GM10248 (cell line): ENCODE measurements at places on chromosomes 7 and 10.

GRCh38 chr7:47941136-47941844 is 7.0 kb downstream of the PKD1L1 start:
- DNase-seq, result no peak

DNA sequence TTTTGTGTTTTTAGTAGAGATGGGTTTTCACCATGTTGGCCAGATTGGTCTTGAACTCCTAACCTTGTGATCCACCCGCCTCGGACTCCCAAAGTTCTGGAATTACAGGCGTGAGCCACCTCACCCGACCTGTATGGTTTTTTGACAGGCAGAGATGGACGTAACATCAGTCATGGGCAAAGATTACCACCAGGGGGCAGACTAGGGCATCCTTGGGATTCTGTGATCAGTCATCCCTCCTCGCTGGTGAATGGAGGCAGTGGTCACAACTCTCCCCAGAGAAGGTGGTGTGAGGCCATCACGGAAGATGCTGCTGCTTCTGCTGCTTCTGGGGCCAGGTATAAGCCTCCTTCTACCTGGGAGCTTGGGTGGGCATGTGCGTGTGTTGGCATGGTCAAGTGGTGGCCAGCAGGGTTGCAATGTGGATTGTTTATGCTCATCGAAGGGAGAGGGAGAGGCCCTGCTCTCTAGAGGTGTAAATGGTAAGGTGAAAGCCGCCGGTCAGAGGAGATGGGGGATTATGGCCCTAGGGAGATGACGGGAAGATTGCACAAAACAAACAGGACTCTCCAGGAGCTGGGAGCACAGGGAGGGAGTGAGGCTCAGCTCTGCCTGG is 122.7 kb upstream of the PRSS1 start:
- DNase-seq, result peak; percentile 49

DNA sequence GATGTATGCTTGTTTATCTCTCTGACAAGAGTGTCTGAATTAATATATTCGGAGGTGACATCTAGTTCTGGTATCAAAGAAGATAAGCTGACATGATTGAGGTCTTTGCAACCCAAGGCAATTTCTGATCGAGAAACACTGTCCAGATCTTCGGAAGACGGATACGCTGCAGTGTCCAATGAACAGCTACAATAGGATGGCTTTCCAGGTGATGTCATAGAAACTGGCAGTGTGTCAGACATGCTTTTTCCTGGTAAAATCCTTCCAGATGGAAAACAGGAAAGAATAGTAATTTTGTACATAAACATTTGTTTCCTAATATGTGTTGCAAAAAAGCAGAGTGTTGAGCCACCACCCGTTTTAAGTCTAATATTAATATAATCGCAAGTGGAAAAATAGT is 33.4 kb downstream of the VWDE start:
- DNase-seq, result no peak

DNA sequence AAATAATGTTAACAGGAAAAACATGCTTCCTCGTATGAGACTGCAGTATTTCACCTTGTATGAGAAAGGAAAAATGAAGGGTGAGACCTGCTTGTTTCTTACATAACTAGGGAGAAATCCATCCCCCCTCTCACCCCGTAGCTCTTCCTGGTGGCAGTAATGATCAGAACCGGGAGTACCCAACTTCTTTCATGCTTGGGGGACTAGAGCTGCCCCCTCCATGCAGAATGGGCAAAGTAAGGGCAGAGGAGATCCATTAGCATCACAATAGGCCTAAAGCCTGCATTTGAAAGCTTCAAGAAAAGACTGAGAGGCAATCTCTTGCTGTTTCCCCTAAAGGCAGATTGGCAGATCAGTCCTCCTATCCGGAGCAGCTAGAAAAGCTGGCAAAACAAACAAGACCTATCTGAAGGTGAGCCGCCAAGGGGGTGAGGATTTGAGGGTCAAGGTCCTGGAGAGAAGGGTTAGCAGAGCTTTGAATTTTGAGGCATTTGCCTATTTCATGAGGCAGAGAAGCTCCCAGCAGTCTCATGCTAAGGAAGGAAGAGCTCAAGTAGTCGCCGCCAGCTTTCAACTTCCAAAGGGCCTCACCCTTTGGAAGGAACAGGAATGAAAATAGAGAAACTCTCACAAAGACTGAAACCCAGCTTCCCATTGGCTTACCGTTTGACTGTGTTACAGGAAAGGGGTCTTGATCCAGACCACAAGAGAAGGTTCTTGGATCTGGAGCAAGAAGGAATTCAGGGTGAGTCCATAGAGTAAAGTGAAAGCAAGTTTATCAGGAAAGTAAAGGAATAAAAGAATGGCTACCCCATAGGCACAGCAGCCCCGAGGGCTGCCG is 36.2 kb downstream of the BAG3 start:
- DNase-seq, result no peak

GRCh38 chr10:72276421-72277339 is 3.0 kb downstream of the DDIT4 start:
- DNase-seq, result no peak

DNA sequence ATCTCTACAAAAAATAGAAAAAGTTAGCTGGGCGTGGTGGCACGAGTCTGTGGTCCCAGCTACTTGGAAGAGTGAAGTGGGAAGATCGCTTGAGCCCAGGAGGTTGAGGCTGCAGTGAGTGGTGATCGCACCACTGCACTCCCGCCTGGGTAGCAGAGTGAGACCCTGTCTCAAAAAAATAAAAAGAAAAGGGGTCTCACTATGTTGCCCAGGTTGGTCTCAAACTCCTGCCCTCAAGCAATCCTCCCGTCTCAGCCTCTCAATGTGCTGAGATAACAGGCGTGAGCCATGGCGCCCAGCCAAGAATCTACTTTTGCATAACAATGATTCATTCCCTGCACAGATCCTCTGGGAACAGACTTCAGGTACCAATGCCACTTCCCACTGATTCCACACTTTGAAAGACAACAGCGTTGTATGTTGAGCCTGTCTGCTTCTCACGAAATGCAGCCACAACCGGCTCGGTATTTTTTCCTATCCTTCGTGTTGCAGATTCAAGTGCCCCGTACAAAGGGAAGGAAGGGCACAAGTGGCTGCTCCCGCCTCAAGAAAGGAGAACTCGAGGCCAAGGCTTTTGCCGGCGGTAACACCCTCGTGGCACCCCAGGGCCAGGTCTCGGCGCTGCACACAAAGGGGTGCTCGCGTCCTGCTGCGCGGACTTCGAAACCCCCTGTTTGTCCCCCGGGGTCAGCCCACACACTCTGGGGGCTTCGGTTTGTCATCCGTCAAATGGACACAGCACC is 745 bp downstream of the DAGLB start:
- DNase-seq, result peak; percentile 45

- no peak for DNase-seq
These were observed 271.6 kb downstream of the CCDC3 start for GRCh38 chr10:12729885-12730284.

DNA sequence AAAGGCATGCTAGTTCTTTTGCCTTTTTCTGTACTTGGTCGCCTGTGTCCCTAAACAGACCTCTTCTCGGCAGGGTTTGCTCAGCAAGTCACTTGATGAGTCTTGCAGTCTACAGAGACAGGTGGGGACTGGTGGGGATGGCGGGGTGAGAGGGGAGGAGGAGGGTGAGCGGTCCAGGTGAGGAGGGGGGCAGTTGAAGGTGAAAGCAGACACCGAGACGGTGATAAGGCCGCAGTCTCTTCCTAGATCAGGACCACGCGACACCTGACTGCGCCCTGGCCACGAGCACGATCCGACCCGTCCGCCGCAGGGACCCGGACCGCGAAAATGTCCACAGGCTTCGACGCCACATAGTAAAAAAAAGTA is 566 bp downstream of the ASNS start:
- no peak for DNase-seq

DNA sequence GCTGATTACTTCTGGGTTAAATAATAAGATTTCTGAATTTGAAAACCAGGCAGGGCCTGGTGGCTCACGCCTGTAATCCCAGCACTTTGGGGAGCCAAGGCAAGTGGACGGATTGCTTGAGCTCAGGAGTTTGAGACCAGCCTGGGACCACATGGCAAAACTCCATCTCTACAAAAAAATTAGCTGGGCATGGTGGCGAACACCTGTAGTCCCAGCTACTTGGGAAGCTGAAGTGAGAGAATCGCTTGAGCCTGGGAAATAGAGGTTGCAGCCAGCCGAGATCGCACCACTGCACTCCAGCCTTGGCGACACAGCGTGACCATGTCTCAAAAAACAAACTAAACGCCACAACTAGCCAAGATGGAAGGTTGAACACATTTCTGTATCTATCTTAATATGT is 3.5 kb downstream of the CYCS start:
- no peak for DNase-seq

- no peak for DNase-seq
These were observed 6.9 kb upstream of the LDB3 start for GRCh38 chr10:86661161-86662025.

DNA sequence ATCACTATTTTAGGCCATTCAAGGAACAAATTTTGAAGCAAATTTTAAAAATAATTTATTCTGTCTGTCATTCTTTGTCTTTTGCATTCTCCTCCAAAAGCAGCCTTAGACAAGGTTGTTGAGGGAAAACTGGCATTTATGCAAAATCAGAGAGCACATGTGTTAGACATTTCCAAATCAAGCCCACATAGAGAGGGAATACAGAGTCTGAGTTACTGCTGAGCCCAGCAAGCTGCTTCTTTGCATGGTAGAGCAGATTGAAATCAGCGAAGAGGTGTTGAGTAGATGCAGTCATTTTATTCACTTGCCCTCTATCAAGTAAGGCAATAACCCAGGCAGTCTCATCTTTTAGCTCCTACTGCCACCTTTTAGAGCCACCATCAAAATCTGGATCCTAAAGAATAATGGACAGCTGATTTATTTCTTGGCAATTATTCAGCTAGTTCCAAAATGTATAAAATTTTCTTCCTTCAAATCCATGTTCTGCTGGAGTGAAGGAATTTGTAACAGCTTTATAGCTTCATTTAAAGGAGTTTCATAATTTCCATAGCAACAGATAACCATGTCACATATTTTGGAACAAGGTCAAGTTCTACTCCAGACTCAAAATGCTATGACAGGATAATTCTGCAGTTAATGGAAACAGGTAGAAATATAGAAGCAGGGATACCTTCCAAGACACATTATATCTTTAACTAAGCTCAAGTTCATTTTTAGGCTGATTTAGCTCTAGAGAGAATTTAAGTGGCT is 7.3 kb upstream of the PCDH15 start:
- no peak for DNase-seq

- no peak for DNase-seq
These were observed 29.2 kb downstream of the COA1 start for GRCh38 chr7:43700059-43700501.

- no peak for DNase-seq
These were observed 128.1 kb upstream of the FAM20C start for GRCh38 chr7:64098-64915.

DNA sequence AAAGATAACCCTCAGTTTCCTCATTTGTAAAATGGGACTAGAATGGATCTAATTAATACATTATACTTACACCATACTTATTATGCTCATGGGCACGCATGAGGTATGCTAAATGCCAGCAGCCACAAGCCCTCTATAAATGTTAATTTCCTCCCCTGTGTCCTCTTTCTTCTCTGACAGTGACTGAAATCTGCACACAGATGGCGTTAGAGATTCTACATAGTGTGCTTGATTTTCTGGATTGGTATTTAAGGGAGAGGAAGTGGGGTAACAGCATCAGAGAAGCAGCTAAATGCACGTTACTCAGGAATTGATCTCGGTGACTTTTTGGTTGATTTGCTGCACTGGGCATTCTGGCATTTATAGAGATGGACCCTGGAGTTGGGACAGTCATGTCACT is 568.5 kb downstream of the CALN1 start:
- no peak for DNase-seq

GRCh38 chr10:85916286-85916685 is 450.3 kb downstream of the GRID1 start:
- no peak for DNase-seq

DNA sequence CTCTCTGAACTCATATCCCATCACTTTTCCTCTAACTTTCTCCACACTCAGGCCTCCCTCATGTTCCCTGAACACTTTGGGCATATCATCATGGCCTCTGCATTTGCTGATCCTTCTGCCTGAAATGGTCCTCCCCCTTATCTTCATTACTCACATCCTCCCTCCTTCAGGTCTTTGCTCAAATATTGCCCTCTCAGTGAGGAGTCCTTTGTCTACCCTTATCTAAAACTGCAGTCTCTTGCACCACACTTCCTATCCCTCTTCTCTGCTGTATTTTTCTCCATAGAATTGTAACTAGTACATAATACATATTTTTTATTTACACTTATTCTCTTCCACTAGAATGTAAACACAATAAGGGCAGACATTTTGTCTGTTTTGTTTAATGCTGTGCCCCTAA is 41.7 kb downstream of the DNAJC1 start:
- no peak for DNase-seq

DNA sequence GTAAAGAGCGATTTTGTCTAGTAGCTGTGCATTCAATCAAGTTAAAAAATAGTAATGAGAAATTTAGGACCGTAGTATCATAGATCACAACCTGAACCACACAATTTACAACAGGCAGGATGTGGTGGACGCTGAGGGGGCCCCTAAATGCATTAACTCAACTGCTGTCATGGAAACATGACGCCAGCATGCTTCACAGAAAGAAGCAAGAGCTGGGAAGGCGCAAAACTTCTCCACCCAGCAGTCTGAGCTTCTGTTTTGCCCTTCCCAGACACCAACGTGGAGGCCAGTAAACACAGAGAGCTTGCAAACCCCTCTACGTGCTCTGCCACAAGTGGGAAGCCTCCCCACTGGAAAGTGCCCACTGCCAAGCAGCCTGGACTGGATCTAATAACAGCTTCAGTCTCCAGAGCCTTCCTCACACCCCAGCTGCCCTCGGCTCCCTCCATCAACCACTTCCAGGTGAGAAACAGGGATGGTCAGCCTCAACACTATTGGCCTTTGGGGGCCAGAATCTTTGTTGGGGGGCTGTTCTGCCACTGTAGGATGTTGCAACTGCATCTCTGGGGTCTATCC is 151.8 kb downstream of the SFMBT2 start:
- peak; percentile 59 for DNase-seq

GRCh38 chr7:104207348-104207730 is 474 bp downstream of the ORC5 start:
- peak; percentile 12 for DNase-seq

DNA sequence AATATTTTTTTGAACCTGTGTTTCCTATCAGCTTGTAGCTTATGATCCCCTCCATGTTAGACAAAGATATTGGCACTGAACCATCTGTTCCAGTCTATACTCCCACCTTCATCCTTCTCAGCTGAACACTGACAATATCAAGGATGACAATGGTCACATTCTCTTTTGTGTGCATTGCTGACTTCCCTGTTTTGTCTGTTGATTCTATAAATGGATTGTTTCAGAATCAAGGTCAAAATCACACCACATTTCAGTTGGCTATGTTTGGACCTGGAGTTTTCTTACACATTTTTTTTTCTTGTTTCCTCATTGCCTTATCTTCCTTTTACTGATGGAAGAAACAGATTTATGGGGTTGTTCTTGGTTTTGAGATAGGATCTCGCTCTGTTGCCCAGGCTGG is 11.3 kb upstream of the SMURF1 start:
- no peak for DNase-seq

- no peak for DNase-seq
These were observed 12.8 kb upstream of the GPR85 start for GRCh38 chr7:113099284-113099919.

- DNase-seq, result no peak
These were observed 642.1 kb downstream of the LRMDA start for GRCh38 chr10:76073524-76073923.

- DNase-seq, result no peak
These were observed 1.1 kb upstream of the SMIM30 start for GRCh38 chr7:113119429-113119828.

GRCh38 chr10:98001736-98002135 is 28.7 kb downstream of the CRTAC1 start:
- no peak for DNase-seq
